ENCODE measurements at places on chromosomes 12 and 14.

- no peak for DNase-seq
These were observed 44.7 kb downstream of the TCHP start for GRCh38 chr12:109944561-109945359.

- no peak for DNase-seq
These were observed 851 bp downstream of the YLPM1 start for GRCh38 chr14:74763803-74764531.

- DNase-seq: no peak
These were observed 73.2 kb downstream of the IPO8 start for GRCh38 chr12:30622509-30622908.

- no peak for DNase-seq
These were observed 24.5 kb downstream of the RECQL start for GRCh38 chr12:21476949-21477348.
